Skeletal muscle cell (primary cell): ENCODE measurements at places on chromosomes 11 and 22.

DNA sequence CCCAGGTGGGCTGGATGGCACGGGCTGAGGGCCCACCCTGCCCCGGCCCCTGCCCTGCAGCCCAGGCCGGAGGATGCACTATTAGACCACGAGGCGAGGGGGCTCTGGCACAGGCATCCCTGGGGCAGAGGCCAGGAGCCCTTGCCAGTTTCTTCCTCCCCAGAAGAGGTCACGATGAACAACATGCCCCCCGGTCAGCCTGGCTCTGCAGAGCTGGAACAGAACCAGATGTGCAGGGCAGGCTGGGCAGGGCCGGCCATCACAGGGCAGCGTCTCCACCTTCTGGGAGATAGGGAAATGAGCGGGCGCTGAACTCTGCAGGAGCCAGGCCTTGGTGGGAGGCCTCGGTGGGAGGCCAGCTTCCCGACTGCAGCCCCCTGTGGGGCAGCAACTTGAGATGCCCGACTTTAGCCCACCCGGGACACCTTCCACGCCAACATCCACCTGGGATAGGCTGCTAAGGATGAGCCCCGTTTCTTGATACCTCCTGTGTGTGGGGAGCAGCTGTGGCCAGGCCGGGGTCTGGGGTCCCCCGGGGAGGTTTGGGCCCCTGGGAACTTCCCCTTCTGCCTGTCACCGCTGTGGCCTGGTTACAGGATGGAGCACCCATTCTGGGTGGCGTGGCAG lies 21.8 kb upstream of the GNB1L start:
- no peak for DNase-seq

GRCh38 chr22:35558031-35558430 lies 17.4 kb downstream of the RASD2 start:
- no peak for DNase-seq

- no peak for DNase-seq
Observed at GRCh38 chr11:71917646-71918140, 10.7 kb downstream of the XNDC1N start.

GRCh38 chr22:23180893-23181720 lies 798 bp downstream of the BCR start:
- DNase-seq: no peak

DNA sequence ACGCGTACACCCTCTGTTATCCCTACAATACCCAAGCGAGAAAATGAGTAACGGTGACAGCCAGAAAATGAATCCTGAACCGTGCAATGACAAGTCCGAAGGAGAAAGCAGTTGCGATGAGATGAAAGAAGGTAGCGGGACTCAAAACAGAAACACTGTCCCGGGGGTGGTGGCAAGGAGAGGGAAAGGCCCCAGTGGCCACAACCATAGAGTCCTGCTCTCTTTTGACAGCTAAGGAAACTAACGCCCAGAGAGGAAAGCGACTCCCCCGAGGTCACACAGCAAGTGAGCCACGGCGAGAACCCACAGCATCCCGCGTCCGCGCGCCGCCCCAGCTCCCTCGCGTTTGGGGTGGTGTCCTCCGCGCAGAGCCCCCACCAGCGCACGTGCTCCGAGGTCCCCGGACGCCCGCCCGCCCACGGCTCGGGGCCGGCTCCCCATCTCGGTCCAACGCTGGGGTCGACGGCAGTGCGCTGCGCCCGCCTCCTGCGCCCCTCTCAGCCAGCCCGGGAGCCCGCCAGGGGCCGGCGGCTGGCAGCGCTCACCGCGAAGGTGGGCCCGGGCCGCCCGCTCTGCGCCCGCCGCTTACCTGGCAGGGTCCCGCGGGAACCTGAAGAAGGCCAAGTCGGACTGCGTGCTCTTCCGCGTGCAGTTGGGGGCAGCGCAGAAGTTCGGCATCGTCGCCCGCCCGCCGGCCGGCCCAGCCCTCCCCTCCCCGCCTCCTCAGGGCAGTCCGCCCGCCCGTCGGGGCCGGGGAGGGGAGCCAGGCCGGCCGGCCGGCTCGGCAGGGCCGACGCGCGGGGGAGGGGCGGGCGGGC lies 564 bp downstream of the THAP12 start:
- no peak for DNase-seq

DNA sequence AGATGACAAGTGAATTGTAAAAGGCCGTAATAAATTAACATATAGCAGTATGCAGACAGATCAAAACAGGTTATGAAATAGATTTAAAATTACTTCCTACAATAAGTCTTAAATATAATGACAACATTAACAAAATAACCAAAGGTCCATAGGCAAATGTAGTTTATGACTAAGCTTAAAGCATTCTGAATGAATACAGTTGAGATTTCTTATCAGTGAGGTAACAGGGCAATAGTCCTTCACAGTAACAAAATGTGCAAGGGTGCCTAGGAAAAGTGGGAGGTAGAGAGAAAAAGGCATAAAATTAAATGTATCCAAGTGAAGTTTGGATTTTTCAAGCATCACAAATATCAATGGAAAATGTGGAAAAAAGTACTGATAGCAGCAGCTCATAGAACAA lies 20.9 kb upstream of the P4HA3 start:
- DNase-seq: no peak

DNA sequence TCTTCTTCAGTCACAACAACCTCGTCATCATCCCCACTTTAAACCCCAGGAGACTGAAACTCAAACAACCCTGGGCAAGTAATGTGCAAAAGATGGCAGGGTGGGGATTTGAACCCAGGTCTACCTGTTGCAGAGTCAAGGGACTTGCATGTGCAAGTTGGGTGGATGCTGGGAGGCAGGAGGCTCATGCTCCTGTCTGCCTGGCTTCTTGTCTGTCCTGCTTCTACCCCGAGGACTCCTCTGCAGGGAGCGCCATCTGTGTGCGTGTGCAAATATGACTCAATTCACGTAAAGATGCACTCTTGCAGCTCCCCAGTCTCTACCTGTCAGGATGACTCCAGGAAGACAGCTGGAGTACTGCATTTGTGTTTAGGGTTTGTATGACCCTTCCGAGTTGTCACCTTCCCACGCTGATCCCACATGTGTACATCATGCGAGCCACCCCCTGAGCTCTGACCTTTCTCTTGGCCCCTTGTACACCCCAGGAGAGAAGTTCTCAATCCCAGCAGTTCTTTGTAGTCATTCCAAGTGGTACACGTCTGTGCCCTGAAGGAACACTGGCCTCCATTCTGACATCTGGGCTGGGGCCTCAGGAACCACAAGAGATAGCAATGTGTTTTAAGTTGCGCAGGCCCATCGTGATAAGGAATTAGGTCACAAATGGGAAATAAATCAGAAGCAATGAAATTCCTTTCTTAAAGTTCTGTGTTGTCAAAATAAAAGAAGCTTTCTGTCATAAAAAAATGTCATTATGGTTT lies 95.7 kb downstream of the CWC15 start:
- no peak for DNase-seq

DNA sequence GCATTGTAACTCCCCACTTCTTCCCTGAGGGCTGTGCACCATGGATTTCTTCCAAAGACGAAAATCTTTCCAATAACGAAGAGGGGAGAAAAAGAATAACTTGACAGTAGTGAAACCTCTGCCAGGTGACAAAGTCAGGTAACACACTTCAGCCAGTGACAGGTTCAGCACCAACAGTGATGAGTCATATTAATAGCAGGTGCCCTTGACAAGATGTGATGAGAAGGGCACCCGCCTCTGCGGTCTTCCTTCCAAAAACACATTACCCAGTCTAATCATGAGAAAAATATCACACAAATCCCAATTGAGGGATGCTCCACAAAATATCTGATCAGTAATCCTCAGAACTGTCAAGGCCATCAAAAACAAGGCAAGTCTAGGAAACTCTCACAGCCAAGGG lies 157.8 kb downstream of the EFCAB6 start:
- no peak for DNase-seq

DNA sequence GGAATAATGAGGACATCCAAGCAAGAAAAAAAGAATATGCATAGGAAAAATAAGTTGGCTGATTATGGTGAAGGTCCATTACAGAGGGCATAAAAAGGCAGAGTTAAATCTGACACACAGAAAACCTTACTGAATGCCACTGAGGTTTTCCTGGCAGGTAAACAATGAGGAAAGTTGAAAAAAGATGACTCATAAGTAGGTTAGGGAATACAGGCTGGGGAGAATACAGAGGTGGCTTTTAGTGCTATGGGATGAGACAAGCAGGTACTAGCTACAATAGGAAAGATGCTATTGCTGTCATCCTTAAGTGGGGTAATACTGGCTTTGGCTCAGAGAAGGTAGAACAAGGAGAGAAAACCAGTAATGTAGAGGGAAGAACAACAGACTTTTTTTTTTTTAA lies 44.7 kb downstream of the CSTF3 start:
- no peak for DNase-seq

DNA sequence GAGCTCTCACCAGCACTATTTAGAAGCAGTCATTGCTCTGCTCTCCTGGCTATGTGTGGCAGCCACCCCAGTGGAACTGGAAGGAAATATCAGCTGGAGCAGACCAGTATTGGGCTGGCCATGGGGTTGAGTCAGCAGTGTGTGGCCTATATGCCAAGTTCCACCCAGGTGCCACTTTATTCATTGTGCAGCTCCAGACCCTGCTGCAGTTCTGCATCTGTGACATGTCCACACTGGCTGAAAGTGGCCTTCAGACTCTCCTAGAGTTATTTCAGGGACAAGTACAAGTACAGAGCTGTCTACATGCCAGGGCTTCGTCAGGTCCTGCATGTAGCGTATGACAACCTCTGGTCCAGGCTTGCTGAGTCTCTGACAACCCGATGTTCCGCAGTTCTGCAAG lies 55.2 kb downstream of the CABIN1 start:
- DNase-seq: no peak

GRCh38 chr11:122138744-122139594 lies 23.0 kb upstream of the BLID start:
- DNase-seq: no peak

- DNase-seq: no peak
Observed at GRCh38 chr11:96194581-96195374, 148.2 kb downstream of the MAML2 start.
